ENCODE measurements at places on chromosomes 1 and 21.
A peak's percentile ranks its signal among the peaks of the same experiment; 100 is the strongest.

GRCh38 chr1:43367026-43367903 lies 546 bp downstream of the ELOVL1 start:
- DNase-seq, result no peak

GRCh38 chr1:18805150-18805879 lies 54.1 kb downstream of the TAS1R2 start:
- DNase-seq, result no peak

DNA sequence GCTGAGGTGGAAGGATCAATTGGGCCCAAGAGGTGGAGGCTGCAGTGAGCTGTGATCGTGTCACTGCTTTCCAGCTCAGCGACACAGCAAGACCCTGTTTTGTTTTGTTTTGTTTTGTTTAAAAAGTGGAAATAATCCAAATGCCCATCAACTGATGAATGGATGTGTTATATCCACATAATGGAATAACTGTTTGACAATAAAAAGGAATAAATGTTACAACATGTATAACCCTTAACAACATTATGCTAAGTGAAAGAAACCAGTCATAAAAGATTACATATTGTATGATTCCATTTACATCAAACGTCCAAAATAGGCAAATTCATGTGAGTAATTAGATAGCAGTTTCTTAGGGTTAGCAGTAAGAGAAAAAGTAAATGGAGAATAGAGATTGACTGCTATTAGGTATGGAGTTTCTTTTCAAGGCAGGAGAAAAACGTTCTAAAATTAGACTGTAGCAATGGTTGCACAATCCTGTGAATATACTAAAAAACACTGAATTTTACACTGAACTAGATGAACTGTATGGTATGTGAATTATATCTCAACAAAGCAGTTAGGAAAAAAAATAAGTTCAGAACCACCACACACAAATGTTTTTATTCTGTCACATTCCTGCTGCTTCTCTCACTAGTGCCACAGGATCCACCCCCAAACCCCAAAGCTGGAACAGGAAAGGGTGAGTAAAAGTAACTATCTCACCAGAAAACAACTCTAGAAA lies 15.7 kb downstream of the FOXJ3 start:
- no peak for DNase-seq

- no peak for DNase-seq
These were observed 71.7 kb upstream of the GUCA2B start for GRCh38 chr1:42081475-42081874.

GRCh38 chr1:27517301-27517700 lies 27.3 kb upstream of the WASF2 start:
- no peak for DNase-seq

DNA sequence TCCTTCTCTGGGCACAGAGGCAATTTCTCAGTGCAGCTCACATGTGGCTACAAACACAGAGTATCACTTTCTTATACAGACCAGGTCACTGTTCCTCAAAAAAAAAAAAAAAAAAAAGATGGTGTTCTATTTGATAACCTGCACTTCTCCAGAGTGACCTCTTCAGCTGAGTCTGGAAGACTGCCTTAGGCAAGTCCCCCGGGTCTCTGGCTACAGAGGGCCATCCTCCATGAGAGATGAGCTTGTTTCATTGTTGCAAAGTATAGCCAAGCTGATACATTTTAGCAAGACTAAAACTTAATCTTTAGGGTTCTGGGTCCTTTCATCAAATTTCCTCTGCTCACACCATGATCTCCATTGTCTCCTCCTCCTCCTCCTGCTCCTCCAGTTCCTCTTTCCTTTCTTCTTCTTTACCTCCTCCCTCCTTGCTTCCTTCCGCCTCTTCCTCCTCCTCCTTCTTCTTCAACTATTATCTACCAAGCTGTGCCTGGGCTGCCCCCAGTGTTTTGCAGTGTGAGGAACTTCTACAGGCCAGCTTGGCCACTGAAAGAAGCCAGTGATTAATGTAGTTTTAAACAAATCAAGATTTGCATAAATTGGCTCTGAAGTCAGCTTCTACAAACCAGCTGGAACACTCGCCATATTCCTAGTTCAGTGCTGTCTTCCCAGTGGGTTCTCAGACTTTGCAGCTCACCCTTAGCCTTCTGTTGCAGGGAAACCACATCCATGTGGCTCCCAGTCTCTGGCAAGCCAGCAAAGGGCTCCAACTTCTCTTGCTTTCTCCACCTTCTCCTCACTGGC lies 139.4 kb downstream of the RUNX1 start:
- no peak for DNase-seq

DNA sequence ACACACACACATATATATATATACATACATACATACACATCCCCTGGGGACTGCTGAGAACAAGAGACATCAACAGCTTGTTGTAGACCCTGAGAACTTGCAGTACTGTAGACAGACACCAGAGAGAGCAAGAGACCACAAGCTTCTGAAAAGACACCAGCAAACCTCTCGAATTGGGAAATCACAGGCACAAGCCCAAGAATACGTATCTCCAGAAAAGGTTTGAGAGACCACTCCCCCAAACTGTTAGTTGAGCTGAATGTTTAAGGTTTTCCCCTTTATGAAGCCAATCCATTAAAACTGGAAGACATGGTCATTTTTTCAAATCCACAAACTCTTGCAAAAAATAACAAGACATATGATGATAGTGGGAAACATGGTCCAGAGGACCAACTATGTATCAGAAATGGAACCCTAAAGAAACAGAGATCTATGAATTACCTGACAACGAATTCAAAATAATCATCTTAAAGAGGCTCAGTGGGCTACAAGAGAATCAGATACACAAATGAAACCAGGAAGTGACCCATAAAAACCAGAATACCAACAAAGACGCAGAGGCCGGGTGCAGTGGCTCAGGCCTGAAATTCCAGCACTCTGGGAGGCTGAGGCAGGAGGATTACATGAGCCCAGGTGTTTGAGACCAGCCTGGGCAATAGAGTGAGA lies 45.1 kb downstream of the SLC2A1 start:
- peak; percentile 59 for DNase-seq

- DNase-seq, result no peak
These were observed 17.4 kb downstream of the KCNA10 start for GRCh38 chr1:110501488-110502132.

DNA sequence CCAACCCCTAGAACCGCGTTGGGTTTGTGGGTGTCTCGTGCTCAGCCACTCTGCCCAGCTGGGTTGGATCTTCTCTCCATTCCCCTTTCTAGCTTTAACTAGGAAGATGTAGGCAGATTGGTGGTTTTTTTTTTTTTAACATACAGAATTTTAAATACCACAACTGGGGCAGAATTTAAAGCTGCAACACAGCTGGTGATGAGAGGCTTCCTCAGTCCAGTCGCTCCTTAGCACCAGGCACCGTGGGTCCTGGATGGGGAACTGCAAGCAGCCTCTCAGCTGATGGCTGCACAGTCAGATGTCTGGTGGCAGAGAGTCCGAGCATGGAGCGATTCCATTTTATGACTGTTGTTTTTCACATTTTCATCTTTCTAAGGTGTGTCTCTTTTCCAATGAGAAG lies 18.7 kb downstream of the TFF3 start:
- no peak for DNase-seq

DNA sequence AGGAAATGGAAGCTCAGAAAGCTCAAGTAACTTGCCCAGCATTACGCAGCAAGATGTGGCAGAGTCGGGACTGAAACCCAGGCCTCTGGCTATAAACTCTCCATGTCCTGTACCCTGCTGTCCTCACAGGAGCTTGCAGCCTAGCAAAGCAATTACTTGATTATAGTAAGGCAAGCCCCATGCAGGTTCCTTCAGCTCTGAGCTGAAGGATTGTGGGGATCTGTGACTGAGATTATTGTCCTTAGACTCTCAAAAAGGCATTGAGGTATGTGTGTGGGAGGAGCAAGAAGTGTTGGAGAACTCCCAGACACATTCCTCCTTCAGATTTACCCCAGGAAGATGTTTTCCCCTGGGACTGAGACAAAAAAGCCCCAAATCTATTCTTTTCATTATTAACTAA lies 124.0 kb upstream of the SPATA6 start:
- no peak for DNase-seq

DNA sequence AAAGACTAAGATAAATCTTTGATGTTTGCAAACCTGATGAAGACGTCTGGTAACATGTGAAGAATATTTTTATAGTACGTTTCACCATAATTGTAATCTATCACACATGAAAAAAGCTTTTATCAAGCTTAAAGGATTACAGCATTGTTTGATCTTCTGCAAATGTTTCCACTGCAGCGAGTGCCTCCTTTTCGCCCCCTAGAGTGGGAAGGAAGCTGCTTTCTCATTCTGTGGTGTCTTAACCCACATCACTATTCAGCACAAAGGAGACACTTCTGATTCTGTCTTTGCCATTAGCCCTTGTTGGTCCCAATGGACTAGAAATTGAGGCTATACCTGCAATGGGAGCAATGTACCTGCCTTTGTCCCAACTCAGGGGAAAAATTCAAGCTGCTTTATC lies 46.0 kb upstream of the IL12RB2 start:
- DNase-seq, result peak; percentile 20

DNA sequence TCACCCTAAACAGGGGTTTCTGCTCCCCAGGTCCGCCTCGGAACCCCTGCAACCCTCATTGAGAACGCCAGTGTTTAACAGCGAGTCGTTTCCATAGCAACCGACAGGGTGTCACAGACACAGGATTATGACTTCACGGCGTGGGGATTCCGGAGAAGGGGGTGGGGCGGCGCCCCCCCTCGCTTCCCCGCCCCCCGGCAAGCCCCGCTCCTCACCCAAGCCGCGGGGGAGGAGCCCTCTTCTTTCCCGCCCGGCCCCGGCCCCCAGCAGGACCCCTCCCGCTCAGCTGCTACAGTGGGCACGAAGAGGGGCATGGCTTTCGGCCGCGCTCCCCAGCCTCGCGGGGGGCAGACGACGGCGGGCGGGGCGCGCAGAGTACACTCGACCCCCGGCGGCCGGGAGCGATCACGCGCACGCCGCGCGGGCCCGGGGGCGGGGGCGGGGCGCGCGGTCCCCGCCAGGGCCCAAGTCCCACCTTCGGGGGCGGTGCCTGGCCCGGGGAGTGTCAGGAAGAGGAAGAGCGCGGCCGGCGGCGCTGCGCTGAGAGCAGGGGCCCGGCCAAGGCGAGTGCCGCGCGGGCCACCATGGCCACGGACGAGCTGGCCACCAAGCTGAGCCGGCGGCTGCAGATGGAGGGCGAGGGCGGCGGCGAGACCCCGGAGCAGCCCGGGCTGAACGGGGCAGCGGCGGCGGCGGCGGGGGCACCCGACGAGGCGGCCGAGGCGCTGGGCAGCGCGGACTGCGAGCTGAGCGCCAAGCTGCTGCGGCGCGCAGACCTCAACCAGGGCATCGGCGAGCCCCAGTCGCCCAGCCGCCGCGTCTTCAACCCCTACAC lies at the start of gene EFHD2:
Gene EFHD2, plus strand, starts transcription at position 501 of the 835 bp plus-strand sequence. Its CDS starts 84 bp downstream, at position 585.
- peak; percentile 89 for DNase-seq

DNA sequence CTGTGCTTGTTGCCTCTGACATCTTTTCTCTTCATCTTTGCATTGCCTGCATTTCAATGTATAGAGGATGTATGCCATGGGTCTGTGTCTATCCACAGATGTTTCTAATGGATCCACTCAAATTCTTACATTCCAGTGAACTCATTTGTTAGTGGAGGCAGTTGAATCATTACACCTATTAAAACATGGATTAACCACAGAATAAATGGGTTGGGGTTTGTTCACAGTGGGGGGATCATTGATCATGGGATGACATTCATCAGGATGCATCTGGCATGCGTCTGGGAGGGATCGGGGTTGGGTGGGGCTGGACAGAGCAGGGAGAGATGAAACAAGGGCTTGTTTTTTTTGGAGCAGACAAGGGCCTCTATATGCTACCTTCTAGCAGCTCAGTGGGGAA lies 182.5 kb downstream of the RHOU start:
- no peak for DNase-seq

- peak; percentile 15 for DNase-seq
These were observed at the start of gene NT5C1A for GRCh38 chr1:39671793-39672550. NT5C1A (minus strand) TSS chr1:39672107; CDS start chr1:39672038, 69 bp downstream.

GRCh38 chr1:234463749-234464148 lies 15.2 kb downstream of the TARBP1 start:
- no peak for DNase-seq

GRCh38 chr1:203464226-203464625 lies 11.4 kb upstream of the PRELP start:
- no peak for DNase-seq
